Stimulated activated CD8-positive, alpha-beta memory T cell treated with anti-CD3 and anti-CD28 coated beads, Interleukin-4, amount 100 ng/mL, for 1 hour (primary cell): ENCODE measurements at places on chromosomes 2 and 18.

GRCh38 chr2:222160944-222161343 lies 137.9 kb downstream of the PAX3 start:
- no peak for DNase-seq

DNA sequence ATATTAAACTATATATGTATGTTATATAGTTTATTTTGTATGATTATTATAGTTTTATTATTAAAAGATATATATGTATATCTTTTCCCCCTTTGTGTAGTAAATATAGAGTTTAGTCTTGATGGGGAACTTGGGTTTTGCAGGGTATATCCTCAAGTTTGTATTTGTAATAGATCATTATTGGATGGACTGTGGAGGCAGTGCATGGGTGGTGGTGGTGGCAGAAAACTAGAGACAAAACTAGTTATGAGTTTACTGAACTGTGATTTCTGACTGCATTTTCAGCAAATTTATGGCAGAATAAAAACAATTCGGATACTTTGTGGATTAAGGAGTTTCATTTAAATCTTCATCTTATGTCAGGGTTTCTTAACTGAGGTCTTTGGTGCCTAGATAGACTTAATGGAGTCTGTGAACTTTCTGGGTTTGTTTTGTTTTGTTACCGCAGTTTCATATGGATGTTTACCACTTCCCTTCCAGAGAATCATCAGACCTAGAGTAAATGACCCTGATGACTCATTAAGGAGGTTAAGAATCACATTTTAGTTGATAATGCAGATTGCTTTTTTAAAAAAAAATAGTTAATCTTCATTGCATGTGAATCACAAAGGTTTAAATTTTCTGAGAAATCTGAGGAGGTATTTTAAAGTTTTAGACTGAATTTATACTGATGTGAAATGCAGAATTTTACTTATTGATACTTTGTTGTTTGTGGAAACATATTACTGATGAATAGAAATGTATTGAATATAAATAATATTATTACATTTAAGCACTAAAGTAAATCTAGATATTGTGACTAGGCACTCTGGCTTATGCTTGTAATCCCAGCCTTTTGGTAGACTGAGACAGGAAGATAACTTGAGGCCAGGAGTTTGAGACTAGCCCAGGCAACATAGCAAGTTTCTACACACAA lies 14.5 kb downstream of the EPC2 start:
- DNase-seq, result no peak

DNA sequence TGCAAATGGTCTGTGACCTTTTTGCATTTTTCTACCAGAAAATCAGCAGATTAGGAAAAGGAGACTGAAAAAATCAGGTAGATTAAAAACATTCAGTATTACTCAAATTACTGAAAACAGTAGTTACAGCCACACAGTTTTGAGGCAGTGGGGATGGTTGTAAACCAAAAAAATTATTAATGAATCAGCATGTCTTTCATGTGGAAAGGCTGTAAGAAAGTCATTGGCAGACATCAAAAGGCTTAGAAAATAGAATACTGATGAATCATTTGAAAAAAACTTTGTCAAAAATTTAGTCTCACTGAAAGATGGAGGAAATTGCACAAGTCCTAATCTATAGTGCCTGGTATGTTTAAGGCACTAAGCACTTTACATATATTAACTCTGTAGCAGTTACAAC lies 133.9 kb upstream of the GCFC2 start:
- no peak for DNase-seq

DNA sequence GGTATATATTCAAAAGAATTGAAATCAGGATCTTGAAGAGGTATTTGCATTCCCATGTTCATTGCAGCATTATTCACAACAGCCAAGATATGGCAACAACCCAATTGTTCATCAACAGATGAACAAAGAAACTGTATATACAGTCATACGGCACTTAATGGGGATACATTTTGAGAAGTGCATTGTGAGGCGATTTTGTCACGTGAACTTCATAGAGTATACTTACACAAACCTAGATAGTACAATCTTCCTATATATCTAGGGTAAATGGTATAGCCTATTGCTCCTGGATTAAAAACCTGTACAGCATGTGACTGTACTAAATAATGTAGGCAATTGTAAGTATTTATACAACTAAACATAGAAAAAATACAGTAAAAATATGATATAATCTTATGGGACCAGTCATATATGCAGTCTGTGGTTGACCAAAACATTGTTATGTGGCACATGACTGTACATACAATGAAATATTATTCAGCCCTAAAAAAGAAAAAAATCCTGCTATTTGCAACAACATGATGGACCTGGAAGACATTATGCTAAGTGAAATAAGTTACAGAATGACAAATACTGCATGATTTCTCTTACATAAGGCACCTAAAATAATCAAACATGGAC lies 9.2 kb upstream of the BBS5 start:
- DNase-seq, result no peak

DNA sequence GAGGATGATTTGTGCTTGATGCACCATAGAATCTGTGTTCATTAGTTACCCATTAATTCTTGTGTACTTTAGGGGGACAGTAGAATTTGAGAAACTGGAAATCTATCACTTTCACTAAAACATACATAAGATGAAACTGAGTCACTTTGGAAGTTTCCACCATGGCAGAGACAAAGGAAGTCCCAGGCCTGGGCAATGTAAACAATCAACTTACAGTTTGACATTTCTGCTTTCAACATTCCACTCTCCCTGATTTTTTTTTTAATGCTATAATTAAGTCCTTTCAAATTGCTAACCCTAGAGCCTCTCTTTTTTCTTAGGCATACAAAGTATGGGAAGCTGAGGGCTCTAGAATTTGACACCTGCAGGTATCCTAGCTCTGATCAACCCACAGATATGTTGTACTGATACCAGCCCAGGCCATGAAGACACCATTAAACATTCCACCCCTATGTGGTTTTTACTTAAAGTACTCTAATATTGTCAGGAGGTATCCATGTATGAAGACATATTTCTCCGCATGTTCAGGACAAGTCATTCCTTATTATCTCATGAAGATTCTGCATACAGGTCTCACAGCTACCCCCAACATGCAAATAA lies 88.5 kb upstream of the GLS start:
- no peak for DNase-seq

GRCh38 chr2:195572895-195573683 lies 83.9 kb upstream of the SLC39A10 start:
- no peak for DNase-seq

DNA sequence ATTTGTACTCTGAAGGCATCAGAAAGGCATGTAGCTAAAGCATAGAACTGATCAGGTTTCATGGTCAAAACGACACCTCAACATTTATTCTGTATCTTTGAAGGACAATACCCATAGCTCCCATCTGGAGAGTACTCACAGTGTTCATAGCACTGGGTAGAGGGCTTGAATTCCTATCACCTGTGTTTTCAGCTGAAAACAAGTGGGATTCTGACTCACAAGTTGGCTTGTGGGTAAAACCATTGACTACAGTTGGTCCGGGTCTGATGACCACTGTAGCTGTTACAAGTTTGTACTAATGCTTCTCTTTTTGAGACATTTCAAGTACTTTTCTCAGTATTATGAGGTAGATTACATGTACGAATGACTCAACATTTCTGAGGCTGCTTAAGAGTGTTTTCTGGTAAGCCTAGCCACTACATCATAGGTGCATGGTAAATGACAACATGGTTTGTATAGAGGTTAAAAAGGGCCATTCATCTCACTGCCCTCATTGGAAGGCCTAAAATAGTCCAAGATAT lies 68.6 kb upstream of the PELI1 start:
- no peak for DNase-seq

- no peak for DNase-seq
These were observed 117.3 kb downstream of the DPP4 start for GRCh38 chr2:161956738-161957137.

- no peak for DNase-seq
These were observed 69.7 kb downstream of the EIPR1 start for GRCh38 chr2:3307901-3308300.

DNA sequence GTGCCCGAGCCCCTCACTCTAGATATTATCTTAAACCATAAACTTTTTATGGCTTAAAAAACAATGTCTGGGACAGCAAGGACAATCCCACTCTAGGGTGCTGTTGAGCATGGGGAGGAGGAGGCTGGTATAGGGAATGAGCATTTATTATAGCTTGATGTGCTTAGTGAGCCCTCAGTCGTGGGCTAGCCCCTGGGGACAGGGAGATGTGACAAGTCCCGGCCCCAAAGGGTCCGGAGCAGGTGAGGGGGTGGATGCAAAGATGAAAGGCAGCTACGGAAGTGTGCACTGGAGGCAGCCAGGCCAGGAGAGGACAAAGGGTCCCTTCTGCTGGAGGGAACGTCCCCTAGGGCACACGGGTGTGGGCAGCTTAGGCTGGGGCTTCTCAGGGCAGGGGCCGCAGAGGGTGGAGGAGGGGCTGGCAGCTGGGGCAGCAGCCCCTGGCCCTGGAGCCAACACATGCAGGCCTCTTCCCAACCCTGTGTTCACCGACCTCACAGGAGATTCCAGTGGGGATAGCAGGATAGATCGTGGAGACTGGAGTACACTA lies 106.3 kb upstream of the GPC1 start:
- DNase-seq, result no peak

- no peak for DNase-seq
These were observed 294.9 kb downstream of the DYSF start for GRCh38 chr2:71748227-71748626.

DNA sequence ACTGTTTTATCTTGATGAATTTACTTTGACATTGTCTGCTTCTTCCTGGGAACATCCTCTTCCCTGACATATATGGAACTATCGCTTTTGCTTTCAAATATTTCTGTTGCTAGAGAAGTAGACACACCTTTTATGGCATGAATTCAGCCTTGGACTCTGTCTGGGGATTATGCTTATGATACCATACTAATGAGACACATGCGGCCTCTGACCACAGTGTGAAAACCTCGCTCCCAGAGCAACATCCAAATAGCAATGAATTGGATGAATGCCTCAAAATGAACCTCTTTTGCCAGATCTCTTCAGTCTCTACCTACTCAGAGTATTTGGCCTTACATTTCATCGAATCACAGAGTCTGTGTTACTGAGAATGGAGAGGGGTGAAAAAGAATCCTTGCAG lies 70.9 kb downstream of the PIEZO2 start:
- DNase-seq, result no peak

- no peak for DNase-seq
These were observed 5.1 kb downstream of the NOL4 start for GRCh38 chr18:34219651-34220050.

DNA sequence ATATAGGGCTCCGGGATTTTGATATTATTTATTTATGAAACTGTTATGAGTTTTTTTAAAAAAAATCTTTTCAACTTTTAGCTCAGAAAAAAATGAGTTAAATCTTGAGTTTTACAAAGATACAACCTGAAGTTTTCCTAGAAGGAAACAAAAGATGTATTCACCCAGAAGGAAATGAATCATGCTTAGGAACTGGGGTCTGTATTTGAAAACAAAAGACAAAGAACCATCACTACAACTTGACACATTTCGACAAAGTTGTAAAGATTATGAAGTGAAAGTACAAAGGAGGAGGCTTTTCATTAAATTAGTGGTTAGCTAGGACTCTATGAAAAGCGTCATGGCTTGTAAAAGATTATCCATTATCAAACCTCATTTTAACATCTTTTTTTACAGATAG lies 143.3 kb downstream of the PDE1A start:
- DNase-seq, result no peak
